AG04450 (cell line): ENCODE measurements at places on chromosomes 11 and 22.

GRCh38 chr11:43576803-43577521 lies 103.6 kb upstream of the HSD17B12 start:
- DNase-seq = no peak

DNA sequence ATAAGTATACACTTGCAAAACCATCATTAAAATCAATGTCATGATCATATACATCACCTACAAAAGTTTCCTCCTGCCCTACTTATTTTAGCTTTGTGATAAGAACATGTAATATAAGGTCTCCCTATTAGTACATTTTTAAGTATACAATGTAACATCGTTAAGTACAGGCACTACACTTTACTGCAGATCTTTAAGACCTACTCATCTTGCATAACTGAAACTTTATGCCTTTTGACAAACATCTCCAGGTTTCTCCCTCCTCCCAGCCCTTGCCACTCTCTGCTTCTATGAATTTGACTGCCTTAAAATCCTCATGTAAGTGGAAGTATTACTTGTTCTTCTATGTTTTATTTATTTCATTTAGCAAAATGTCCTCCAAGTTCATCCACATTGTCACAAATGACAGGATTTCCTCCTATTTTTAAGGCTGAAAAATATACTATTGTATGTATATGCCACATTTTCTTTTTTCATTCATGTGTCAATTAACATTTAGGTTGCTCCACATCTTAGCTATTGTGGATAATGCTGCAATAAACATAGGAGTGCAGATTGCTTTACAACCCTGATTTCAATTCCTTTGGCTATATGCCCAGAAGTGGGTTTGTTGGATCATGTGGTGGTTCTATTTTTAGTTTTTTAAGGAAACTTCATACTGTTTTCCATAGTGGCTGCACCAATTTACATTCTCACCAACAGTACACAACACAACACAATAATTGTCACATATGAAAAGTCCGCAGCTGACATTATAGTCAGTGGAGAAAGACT lies 471.1 kb upstream of the ANO3 start:
- DNase-seq = peak; percentile 13

DNA sequence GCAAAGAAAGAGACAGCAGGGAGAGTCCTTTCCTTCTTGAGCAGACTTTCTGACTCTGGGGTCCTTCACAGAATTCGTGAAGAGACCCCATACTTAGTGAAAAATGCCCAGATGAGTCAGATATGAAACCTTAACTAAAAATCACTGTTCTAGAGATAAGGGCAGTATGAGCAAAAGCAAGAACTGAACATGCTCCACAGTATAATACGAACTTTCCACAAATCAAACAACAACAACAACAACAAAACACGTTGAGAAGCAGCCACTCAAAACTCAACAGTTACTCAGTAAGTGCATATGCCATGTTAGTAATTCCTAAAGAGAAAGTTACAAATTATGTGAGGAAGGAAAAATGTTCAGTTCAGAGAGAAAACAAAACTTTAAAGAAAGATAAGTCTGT lies 44.3 kb downstream of the PITPNB start:
- DNase-seq = no peak

DNA sequence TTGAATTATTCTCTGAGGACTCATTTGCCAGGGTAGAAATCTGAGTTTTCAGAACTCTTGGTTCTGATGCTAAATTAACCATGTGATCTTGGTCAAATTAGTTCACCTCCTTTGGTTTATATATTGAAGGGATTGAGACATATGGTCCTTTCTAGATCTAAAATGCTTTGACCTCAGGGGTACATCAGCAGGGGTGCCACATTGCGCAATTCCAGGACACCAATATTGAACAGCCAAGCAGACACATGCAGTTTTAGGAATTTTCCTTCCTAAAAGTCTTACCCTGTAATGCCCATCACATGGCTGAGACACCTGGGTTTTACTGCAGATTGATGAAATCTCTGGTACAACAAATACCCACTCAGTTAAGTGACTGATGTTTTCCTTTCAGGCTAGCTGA lies 254.4 kb upstream of the NCAM1 start:
- no peak for DNase-seq

DNA sequence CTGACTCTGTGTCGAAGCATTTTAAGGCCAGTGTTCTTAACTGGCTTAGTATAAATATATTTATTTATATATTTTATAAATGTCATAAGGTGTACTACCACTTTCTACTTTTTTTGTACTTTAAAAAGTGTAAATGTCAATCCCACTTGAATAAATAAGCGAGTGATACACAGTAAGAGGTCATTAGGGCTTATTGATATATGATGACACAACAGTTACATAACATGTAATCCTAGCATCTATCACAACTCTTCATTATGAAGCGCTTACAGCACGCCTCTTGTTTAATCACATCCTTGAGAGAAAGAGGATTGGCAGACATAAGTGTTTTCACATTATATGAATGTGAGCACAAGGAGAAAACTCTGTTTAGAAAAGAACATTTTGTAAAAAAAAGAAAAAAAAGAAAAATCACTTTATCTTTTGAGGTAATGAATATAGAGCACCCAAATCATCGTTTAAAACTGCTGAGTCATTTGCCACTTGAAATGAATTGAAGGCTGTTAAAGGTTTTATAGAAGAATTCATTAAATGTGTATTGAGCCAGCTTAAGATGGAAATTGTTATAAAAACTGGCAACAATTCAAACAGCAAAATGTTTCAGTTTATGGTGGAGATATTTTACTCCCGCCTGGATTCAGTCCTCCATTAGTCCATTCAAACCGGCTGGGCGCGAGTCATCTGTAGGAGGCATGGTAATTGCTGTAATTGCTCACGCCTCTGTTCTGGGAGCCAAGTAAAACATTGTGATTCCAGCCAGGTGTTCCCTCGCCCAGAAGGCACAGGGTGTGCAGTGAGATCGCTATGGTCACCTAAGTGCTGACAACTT lies 627.3 kb upstream of the KIRREL3 start:
- DNase-seq = no peak

DNA sequence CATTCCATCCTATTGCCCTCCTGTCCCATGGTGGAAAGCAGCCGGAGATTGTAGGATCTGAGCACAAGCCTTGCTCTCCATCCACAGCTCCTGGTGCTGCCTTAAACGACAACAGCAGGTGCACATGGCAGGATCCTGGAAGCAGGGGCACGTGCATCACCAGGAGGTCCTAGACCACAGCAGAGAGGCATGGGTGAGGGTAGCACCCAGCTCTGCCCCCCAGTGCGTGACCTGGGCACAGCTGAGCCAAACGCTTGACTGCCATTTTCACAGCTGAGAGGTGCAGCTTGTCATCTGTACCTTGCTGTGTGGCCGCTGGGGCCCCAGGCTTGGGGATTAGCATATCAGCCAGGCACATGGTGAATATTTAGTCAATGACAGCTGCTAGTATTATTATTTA lies 92.7 kb downstream of the NTM start:
- DNase-seq = no peak

GRCh38 chr11:15291885-15292284 lies 177.2 kb downstream of the INSC start:
- no peak for DNase-seq

GRCh38 chr11:124759266-124760204 lies 2.6 kb downstream of the ESAM start:
- DNase-seq = no peak

DNA sequence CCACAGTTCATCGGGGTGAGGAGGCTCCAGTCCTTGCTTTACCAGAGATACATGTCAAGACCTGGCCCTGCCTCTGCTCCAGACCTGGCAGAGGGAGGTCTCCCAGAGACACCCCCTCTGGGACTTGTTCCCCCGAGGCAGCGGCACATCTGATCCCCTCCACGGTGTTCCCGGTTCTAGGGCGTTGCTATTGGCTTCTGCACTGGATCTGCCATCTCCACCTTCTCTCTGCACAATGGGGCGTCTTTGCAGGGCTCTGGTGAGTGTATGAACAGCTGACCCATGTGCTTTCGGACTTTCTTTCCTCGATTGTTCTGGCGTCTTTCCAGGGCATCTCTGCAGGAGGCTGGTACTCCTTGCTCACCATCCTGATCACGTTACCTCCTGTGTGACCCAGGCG lies 930.4 kb downstream of the TBC1D22A start:
- DNase-seq = no peak

DNA sequence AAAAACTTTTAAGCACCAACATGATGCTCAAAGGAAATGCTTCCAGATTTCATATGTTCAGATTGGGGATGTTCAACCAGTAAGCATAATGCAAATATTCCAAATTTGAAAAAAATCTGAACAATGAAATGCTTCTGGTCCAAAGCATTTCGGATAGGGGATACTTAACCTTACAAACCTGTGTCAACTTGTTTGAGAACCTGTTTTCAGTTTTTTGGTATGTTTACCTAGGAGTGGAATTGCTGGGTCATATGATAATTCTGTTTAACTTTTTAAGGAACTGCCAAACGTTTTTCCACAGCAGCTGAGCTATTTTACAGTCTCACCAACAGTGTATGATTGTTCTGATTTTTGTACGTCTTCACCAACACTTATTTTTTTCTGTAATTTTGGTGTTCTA lies 23.7 kb downstream of the FAR1 start:
- DNase-seq = no peak

GRCh38 chr11:23404225-23405160 lies 544.2 kb upstream of the CCDC179 start:
- no peak for DNase-seq

DNA sequence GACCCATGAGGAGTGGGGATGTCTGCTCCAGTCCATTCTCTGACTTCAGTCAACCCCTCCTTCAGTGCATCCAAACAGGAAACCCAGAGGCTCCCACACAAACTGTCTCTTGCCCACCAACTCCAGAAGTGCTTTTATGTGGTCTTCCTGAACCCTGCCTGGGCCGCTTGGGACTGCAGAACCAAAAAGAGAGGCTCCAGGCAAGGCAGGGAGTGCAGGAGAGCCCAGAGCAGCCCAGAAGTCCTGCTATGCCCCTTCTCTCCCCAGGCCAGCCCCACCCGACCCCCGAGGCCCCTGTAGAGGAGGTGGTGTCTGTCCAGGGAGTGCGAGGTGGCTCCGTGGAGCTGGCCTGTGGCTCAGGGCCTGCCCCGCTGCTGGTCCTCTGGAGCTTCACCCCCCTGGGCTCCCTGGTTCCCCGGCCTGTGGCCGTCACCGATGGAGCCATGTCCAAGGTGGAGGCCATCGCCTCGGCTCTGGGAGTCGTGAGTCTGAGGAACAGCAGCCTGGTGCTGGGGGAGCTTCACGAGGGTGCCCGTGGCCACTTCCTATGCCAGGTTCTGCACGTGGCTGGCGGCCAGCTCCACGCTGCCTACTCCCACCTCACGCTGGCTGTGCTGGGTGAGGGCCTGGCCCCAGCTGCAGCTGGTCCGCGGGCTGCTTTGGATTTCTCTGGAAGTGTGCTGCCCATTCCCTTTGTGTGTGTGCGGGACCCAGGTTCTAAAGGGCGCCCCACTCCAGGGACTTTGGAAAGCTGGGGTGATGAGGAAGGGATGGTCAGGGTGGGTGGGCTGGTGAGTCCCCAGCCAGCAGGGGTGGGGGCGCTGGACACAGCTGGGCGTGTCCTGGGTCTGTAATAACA lies 1.8 kb downstream of the VSIG10L2 start:
- no peak for DNase-seq

DNA sequence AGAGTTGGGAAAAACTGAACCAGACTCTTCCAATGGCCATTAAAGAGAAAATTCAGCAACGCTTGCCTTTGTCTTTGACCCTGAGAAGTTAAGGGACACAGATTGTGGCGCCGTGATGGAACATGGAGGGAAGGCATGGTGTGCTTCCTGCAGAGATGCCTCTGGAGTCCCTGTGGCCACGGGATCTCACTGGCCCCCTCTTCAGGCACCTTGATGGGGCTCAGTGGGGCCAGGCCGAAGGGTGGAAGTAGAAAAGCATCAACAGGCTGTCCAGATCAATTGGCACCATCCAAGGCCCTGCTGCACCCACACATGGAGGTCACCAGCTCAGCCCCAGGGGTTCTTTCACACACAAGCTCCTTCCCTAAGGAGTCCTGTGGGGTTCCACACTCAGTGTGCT lies 42.9 kb downstream of the MORC2 start:
- DNase-seq = no peak

DNA sequence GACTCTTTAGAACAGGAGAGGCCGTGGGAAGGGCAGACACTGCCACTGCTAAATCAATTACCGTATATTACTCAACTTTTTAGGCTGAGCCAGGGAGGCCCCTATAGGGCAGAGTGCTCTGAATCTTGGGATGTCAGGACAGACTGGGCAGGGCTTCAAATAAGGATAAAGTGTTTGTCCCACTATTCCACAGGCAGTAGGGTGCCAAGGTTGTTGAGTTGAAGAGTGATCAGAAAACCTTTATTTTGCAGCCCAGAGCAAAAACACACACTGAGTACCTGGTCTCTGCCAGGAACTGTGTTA lies 1.6 kb upstream of the B4GAT1 start:
- DNase-seq = no peak

GRCh38 chr11:93498641-93499040 lies 44.5 kb downstream of the SMCO4 start:
- no peak for DNase-seq

GRCh38 chr11:19938866-19939265 lies 221.4 kb downstream of the DBX1 start:
- no peak for DNase-seq

- DNase-seq = no peak
These were observed 28.1 kb downstream of the NRXN2 start for GRCh38 chr11:64694821-64695365.

DNA sequence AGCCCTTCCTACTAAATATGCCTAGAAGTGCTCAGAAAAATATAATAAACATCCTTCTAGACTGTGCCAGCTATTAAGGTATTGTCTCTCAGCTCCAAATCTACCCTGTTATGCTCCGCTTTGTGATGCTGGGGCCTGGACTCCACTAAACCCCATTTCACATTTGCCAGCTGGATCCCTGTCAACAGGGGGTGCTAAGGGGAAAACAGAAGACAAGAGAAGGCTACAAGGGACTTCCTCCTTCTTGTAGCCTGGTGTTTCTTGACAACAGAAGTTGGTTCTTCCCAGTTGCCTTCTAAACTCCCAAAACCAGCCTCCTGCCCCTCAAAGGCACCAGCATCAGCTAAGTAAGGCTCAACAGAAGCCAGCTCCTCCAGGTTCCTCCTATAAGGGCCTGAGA lies 5.2 kb downstream of the NUMA1 start:
- DNase-seq = no peak

DNA sequence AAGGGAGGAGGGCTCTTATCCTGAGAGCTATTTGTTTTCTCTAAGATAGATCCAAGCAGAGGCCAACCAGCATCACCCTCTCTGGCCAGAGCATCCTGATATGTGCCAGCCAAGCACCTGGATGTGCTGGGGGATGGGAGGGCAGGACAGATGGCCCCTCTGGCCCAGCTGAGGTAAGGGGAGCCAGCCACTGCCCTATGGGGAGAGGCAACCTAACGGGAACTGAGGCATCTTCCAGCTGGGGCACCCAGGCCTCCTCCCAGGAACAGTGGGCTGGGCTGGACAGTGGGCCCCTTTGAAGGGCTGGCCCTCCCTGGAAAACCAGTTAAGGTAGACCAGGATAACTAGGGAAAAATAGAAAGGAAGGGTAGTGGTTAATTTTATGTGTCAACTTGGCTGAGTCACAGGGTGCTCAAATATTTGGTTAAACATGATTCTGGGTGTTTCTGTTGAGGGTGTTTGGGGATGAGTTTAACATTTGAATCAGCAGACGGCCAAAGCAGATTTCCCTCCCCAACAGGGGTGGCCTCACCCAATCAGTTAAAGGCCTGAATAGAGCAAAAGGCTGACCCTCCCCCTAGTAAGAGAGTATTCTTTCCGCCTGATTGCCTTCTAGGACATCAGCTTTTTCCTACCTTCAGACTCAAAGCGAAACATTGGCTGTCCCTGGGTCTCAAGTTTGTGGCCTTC lies 595.1 kb downstream of the BUD13 start:
- DNase-seq = no peak

GRCh38 chr22:46105494-46106278 lies 44.6 kb upstream of the PPARA start:
- DNase-seq = no peak
